Hepatocyte (in vitro differentiated cells): ENCODE measurements at places on chromosomes 6 and 20. TPM values are rescaled to one million over a fixed set of nuclear protein-coding genes. Genes with fewer than 3 reads are reported as not detected.

LYRM2 gene
- total RNA-seq: 38.5 and 48.6 TPM in 2 replicates

CD83 gene
- 3.9 and 6.2 TPM in 2 replicates for total RNA-seq

TINAG gene
- 0.76 and 1.1 TPM in 2 replicates for total RNA-seq

OR2B6 gene
- total RNA-seq: not detected in 2 replicates

RBPJL gene
- total RNA-seq: not detected in 2 replicates

DNA sequence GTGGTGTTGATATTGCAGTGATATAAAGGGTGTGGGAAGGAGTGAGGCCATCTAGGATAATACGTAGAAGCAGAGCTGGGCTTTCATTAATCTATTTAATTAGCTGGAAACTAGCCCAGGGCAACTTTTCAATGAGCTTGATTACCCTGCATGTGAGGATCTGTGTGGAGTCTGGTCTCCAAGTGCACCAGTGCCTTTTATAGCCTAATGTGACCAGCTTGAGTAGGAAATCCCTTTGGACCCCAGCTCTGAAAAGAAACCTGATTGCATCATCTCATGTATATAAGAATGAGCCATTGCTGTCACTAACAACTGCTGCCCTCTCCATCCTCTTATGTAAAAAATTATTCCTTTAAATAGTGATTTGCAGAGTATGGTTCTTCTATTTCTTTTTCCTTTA lies 72.6 kb downstream of the CD109 start:
- H3K27me3 ChIP-seq: no peaks in the 10 kb centered on the region
- no peaks in the 10 kb centered on the region for H3K4me1 ChIP-seq
- H3K36me3 ChIP-seq: no peaks in the 10 kb centered on the region

- no peaks in the 10 kb centered on the region for H3K4me1 ChIP-seq
- H3K27me3 ChIP-seq: no peaks in the 10 kb centered on the region
- H3K27ac ChIP-seq: no peak overlapping the region
- DNase-seq: no peak
- H3K4me3 ChIP-seq: no peak overlapping the region
- no peaks in the 10 kb centered on the region for H3K36me3 ChIP-seq
Measured at GRCh38 chr20:61699495-61700374, 365.9 kb downstream of the TAF4 start.

- no peak overlapping the region for H3K27ac ChIP-seq
- no peak for DNase-seq
- no peaks in the 10 kb centered on the region for H3K36me3 ChIP-seq
- no peaks in the 10 kb centered on the region for H3K4me1 ChIP-seq
Measured at GRCh38 chr6:126824226-126824625, 294.2 kb upstream of the RSPO3 start.

GRCh38 chr6:10146715-10147451 lies 268.0 kb downstream of the TFAP2A start:
- no peaks in the 10 kb centered on the region for H3K36me3 ChIP-seq
- peak overlapping the region; percentile 22 for H3K4me3 ChIP-seq
- H3K4me1 ChIP-seq: no peaks in the 10 kb centered on the region
- peak overlapping the region; percentile 5 for H3K27ac ChIP-seq
- H3K27me3 ChIP-seq: no peaks in the 10 kb centered on the region
- peak; percentile 35 for DNase-seq

DNA sequence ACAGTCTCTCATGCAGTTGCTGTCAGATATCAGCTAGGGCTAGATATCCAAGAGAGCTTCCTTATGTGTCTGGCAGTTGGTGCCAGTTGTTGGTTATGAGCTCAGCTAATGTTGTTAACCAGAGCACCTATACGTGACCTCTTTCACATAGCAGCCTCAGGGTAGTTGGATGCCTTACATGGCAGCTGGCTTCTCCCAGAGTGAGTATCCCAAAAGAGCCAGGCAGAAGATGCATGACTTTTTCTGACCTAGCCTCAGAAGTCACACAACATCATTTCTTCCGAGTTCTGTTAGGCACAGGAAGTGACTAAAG lies 175.7 kb downstream of the VEGFA start:
- peaks cover 11% of the 10 kb centered on the region for H3K4me1 ChIP-seq
- DNase-seq: no peak
- no peaks in the 10 kb centered on the region for H3K36me3 ChIP-seq

- peak overlapping the region; percentile 47 for H3K27ac ChIP-seq
- H3K36me3 ChIP-seq: no peaks in the 10 kb centered on the region
- H3K4me3 ChIP-seq: no peak overlapping the region
- H3K4me1 ChIP-seq: peaks cover 7% of the 10 kb centered on the region
Measured at GRCh38 chr6:145206247-145206907, 528.9 kb downstream of the EPM2A start.

GRCh38 chr6:56062836-56063235 lies 184.5 kb downstream of the COL21A1 start:
- no peaks in the 10 kb centered on the region for H3K27me3 ChIP-seq
- no peaks in the 10 kb centered on the region for H3K36me3 ChIP-seq
- DNase-seq: no peak
- H3K4me1 ChIP-seq: no peaks in the 10 kb centered on the region
- no peak overlapping the region for H3K4me3 ChIP-seq

- H3K27me3 ChIP-seq: peaks cover 46% of the 10 kb centered on the region
- H3K4me1 ChIP-seq: peaks cover 1% of the 10 kb centered on the region
- DNase-seq: no peak
- H3K4me3 ChIP-seq: no peak overlapping the region
- no peaks in the 10 kb centered on the region for H3K36me3 ChIP-seq
Measured at GRCh38 chr6:1630212-1630770, 20.6 kb downstream of the FOXC1 start.

DNA sequence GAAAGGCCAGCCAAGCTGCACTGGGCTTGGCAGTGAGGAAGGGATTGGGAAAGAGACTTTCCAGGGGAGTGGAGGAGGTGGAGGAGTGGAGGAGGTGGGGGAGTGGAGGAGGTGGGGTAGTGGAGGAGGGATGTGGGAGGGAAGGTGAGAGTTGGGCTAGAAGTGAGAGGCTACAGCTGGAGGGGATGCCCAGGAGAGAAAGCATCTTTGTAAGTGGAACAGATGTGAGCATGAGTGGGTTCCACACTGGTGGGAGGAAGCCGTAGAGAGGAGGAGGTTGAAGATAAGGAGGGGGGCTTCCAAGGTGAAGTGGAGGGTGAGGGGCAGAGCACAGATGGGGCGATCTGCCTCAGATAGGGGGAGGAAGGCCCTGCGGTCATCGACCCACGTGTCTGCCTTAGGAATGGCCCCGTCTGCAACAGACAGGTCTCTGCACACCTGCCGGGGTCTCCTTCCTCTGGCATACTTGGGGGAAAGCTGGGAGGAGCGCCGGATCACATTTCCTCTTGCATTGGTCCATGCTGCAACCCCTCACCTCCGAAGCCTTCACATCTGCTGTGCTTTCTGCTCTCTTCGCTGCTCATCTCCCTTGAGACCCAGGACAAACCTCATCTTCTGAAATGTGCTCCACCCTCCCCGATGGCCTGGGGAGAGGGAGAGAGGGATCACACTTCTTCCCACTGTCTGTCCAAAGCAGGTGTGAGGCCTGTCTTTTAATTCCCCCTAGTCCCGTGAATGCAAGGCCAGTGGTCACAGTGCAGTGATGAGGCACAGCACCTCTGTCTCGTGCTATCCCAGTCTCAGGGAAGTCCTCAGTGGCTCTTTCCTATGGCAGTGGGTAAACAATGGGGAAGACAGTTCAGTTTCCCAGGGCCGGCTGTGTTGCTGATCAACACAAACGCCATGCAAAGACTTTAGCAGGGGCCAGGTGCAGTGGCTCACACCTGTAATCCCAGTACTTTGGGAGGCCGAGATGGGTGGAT lies 48.6 kb upstream of the SNX9 start:
- no peaks in the 10 kb centered on the region for H3K36me3 ChIP-seq
- no peak overlapping the region for H3K27ac ChIP-seq
- no peaks in the 10 kb centered on the region for H3K4me1 ChIP-seq
- no peak overlapping the region for H3K4me3 ChIP-seq
- H3K27me3 ChIP-seq: no peaks in the 10 kb centered on the region

DNA sequence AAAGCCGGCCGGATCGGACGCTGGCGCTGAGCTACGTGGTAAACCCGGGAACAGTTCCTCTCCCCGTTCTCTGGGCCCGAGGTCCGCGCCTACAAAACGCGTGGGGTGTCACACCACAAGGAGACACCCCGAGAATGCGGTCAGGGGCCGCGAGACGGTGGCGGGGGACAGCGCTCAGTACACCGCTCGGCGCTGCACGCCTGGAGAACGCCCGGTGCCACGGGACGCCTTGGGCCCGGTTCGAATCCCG lies 670 bp downstream of the NCOA5 start:
- peaks cover 43% of the 10 kb centered on the region for H3K4me1 ChIP-seq
- no peaks in the 10 kb centered on the region for H3K27me3 ChIP-seq
- no peaks in the 10 kb centered on the region for H3K36me3 ChIP-seq
- H3K4me3 ChIP-seq: peak overlapping the region; percentile 93
- peak; percentile 49 for DNase-seq
- H3K27ac ChIP-seq: peak overlapping the region; percentile 100
